ENCODE measurements at places on chromosomes 6 and 20. TPM values are rescaled to one million over a fixed set of nuclear protein-coding genes. Genes with fewer than 3 reads are reported as not detected.

Gene HSPA1A
- 204 TPM for polyA plus RNA-seq

Gene PLCB4
- polyA plus RNA-seq: 21.2 TPM

- no peak for DNase-seq
Observed at GRCh38 chr20:63648895-63649589, 4.2 kb downstream of the STMN3 start.

GRCh38 chr6:6749702-6750491 is 161.4 kb downstream of the LY86 start:
- peak; percentile 72 for DNase-seq

- DNase-seq: no peak
Observed at GRCh38 chr6:122779667-122780066, at the start of gene FABP7. Gene FABP7, plus strand, starts transcription at chr6:122779716. Its CDS starts 79 bp downstream, at chr6:122779795.

DNA sequence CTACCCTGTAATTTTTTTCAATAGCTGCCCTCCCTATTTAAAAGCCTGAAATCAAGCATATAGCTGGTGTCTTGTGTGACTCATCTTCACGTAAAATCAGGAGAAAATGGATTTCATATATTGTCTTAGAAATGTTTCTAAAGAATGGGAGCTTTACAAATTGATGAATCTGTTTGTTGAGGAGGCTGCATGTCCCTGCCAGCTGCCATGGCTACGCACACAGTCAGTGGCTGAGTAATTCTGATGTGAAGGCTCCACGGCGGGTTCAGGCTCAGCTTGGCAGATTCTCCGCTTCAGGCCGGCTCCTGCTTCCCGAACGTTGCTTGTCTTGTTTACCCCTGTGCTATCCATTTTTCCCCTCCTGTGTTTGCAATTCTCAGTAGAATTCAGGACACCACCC is 82.8 kb downstream of the CCDC170 start:
- no peak for DNase-seq

GRCh38 chr6:47109281-47109680 is 67.1 kb upstream of the ADGRF1 start:
- DNase-seq: no peak

All from A549 (cell line).